ENCODE measurements at places on chromosomes 5 and 9.

DNA sequence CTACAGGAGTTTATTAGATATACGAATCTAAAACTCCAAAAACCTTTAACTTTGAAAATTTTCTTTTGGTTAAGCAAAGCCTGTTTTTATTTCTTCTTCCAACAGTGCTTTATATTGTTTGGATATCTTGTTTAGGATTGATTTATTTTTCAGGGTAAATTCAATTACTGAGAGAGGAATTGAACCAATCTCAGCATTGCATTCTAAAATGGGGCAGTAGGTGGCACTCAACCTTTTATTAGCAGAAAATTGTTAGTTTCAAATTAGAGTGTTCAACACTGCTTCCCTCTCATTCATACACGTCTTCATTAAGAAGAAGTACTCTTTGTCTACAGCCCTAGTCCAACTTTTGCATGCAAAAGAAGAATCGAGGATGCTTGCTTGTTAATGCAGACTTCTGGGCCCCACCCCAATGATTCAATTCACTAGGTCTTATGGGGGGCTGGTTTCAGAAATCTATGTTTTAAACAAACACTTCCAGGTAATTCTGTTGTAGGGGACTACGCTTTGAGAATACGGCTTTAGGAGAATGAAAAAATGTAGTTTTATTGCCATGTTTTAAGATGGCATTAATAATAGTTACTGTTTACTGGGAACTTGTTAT is 26.6 kb downstream of the MRPL22 start:
- no peak for DNase-seq

GRCh38 chr9:124654431-124654830 is 116.7 kb downstream of the NR6A1 start:
- DNase-seq: no peak

DNA sequence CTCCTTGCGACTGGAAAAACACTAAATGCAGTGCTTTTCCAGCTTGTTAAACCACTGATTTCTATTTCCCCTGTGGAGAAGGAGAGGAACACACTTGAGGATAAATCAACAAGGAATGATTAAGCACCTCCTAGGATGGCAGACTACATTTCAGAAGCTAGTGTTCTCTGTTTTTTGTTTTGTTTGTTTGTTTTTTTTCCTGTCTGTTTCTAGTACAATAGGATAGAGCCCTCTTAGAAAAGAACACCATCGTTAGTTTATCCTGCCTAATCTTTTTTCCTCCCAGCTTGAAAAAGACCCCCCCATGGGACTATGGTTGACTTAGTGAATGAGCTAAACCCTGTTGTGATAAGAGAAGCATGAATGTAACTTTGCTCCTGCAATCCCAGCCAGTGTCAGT is 3.9 kb upstream of the TAL2 start:
- DNase-seq: no peak

- DNase-seq: no peak
Observed at GRCh38 chr5:74325866-74326265, 314.7 kb downstream of the ENC1 start.

GRCh38 chr9:36985769-36986467 is 48.1 kb downstream of the PAX5 start:
- no peak for DNase-seq

GRCh38 chr5:9421884-9422283 is 124.0 kb downstream of the SEMA5A start:
- no peak for DNase-seq

DNA sequence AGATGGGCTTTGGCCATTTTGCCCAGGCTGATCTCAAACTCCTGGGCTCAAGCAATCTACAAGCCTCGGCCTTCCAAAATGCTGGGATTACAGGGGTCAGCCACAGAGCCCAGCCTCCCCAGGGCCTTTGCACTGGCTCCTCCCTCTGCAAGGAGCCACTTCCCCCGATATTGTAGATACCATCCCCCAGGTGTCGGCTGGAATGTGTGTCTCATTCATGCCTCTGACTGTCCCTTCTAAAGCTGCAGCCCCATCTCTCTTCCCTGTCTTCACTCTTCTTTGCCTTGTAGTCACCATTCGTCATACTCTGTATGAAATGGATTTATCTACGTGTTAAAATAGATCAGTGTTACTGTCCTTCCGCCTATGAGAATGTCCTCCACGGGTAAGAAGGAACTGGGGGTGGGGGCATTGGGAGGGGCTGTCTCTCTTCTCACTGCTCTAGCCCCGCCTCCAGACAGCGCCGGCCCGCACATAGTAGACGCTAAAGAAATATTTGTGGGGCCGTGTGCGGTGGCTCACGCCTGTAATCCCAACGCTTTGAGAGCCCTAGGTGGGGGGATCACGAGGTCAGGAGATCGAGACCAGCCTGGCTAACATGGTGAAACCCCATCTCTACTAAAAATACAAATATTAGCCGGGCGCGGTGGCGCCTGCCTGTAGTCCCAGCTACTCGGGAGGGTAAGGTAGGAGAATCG is 68.5 kb downstream of the LMX1B start:
- no peak for DNase-seq

GRCh38 chr5:139642891-139643871 is 5.0 kb upstream of the CXXC5 start:
- DNase-seq: no peak

DNA sequence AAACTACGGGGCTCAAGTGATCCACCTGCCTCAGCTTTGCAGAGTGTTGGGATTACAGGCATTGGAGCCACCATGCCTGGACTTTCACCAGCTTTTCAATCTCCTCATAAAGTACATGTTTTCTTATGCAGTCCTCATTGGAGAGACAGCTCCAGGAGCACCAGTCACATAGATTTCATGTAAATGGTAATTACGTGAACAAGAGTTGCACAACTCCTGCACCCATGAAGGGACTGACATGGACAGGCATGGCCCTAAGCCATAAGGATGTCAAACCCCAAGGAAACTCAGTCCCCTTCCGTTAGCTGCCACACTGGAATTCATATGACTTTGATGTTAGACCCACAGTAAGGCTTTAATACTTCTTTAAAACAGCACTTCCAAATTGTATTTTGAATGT is 7.6 kb upstream of the ADGRV1 start:
- no peak for DNase-seq

DNA sequence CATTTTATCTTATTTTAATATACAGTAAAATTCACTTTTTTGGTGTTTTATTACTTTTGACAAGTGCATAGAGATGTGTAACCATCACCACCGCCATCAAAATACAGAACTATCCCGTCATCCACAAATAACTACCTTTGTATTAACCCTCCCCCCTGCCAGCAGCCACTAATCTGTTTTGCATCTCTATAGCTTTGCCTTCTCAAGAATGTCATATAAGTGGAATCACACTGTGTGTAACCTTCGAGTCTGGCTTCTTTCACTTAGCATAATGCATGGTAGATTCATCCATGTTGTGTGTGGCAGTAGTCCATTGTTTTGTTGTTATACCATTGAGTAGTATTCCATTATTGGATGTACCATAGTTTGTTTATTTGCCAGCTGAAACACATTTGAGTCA is 98.8 kb downstream of the BOD1 start:
- no peak for DNase-seq

GRCh38 chr5:43637416-43637815 is 34.4 kb downstream of the NNT start:
- no peak for DNase-seq

GRCh38 chr9:38285236-38285635 is 107.3 kb upstream of the ALDH1B1 start:
- DNase-seq: no peak

DNA sequence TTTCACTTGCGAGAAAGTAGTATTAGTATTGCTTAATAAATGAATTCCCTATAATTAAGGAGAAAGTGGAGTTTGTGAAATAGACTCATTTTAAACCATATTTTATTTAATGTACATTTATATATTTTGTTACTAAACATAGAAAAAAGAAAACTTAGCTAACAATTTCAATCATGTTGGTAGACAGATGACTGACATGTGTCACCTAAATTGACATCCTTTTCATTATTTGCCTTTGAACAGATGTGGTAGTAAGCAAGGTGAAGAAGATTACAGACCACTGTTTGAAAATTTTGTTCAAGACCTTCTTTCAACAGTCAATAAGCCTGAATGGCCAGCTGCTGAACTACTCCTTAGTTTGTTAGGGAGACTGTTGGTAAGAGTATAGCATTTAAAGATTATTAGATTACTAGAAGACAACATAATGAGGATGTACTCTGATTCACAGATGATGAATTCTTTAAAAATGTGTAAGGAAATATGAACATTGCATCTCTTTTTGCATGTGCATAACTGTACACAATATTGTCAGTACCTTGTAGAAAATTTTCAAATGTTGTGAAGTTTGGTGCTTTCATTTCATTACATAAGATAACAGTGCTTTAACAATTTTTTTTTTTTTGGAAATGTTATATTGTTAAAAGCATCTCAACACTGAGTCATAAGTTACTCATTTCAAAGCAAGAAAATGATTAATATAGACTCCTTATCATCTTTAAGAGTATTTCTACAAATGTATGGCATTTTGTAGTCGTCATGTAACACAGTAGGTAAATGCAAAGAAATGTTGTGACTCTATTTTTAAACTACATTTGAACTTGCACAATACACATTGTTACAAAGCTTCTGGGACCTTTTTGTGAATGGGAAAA is 139.5 kb downstream of the NIPBL start:
- DNase-seq: no peak

GRCh38 chr9:123620239-123620638 is 264.2 kb downstream of the CRB2 start:
- DNase-seq: no peak

- no peak for DNase-seq
Observed at GRCh38 chr5:15254607-15255006, 245.4 kb upstream of the FBXL7 start.

- no peak for DNase-seq
Observed at GRCh38 chr9:19496321-19497050, 87.7 kb downstream of the ACER2 start.

GRCh38 chr9:16310278-16311110 is 560.0 kb downstream of the BNC2 start:
- DNase-seq: no peak

DNA sequence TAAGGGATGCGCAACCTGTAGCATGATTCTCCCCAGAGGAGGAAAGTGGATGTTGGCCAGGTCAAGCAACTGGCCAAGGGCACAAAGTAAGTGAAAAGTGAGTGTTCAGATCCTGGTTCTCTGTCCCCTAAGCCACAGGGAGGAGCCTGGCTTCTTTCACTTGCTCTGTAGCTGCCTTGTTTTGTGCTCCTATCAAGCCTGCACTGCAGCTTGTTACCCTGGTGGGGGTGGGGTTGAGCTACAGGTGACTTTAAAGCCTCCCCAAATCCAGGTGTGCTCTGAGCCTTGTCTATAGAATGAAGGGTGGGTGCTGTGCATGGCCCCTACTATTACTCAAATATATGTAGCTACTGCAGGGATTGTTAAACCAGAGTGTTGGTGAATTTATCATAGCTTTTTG is 32.9 kb downstream of the RALGPS1 start:
- no peak for DNase-seq

GRCh38 chr9:104279535-104280177 is 185.5 kb downstream of the SMC2 start:
- no peak for DNase-seq

DNA sequence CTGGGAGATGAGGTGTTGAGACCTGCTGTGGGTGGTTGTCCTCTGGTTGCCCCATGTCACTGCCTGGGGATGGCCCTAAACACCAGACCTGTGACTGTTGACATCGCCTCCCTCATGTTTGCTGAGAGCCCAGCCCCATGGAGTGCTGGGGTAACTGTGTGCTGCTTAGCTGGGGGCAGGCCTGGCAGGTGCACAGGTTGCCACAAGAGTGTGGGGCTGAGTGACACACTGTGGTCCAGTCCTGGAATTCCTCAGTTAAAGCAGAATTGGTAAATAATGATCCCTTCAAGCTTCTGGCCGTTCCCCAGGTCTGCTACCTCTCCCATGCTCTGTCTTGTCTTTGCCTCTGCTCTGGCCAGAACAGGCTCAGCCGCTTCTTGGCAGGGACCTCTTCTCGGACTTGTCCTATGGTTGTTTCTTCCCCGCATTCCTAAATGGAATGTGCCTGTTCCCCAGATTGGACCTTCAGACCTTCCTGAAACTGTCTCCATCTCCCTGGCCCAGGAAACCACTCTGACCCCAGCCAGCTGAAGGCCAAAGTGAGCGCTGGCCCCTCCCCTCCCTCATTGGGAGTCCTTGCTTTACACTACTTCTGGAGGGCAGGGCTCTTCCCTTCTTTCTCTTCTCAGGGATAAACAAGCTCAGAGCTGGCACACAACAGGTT is 61.2 kb upstream of the PITX1 start:
- DNase-seq: no peak

- DNase-seq: no peak
Observed at GRCh38 chr9:98385751-98386150, 130.3 kb upstream of the TBC1D2 start.

- DNase-seq: no peak
Observed at GRCh38 chr5:175887463-175887862, 16.1 kb downstream of the CPLX2 start.

DNA sequence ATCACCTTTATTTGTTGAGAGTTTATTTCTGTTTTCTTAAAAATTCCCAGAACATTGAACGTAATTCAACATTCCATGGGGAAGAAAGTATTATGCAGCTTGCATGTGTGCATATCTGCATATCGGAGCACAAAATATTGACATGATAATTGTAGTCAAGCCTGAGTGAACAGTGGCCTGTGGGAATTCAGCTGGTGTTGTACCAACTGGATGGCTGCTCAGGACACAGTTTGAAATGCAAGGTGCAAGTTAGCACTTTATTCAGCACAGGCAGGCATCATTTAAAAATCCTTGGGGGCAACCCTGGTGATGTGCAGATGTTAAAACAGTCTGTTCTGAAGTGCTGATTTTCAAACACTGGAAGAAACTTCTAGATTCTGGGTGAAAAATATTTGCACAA is 82.4 kb downstream of the CNTLN start:
- no peak for DNase-seq

DNA sequence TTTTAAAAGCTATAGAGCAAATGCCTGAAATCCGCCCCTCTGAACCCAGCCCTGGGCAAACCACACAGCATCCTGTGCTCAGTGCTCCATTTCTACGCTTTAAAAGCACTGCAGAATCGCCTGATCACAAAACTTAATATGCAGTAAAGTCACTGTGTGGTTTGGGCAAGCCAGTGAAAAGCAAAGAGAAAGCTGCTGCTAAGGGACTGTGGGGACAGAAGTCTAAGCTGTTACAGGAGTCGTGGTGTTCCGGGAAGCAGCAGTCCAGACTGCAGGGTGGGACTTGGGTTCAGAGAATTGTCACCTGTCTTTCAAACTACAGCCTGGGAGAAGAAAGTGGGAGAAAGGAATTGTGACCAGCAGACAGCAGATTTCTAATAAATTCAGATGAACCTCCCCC is 8.2 kb downstream of the RAPGEF1 start:
- no peak for DNase-seq

DNA sequence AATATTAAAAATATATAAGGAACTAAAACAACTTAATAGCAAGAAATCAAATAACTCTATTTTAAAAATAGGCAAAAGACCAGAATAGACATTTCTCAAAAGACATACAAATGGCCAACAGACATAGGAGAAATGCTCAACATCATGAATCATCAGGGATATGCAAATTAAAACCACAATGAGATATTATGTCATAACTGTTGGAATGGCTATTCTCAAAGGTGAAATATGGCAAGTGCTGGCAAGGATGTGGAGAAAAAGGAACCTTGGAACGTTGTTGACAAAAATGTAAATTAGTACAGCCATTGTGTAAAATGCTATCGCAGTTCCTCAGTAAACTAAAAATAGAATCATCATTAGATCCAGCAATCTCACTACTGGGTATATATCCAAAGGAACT is 468.5 kb downstream of the NFIB start:
- no peak for DNase-seq
